ENCODE measurements at places on chromosomes 13 and 19.

- DNase-seq: no peak
Observed at GRCh38 chr19:29267701-29268100, 54.8 kb upstream of the UQCRFS1 start.

GRCh38 chr19:16155128-16155527 is 11.6 kb downstream of the HSH2D start:
- DNase-seq: no peak

DNA sequence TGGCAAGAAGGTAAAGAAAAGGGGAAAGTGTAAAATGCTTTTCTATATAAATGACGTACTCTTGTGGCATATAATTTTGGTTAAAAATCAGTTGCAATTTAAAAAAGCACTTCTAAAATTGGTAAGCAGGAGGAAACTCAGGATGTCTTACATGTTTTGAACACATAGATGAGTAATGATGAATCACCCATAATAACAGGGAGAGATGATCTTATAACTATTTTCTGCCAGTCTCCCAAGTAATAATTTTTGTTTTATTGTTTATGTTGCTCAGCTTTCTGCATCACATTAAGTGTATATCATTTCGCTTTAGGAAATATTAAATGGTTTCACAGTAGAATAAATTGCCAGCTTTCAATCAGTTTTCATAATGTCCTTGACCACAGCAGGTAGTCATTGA is 1430.7 kb upstream of the PCDH20 start:
- DNase-seq: peak; percentile 62

DNA sequence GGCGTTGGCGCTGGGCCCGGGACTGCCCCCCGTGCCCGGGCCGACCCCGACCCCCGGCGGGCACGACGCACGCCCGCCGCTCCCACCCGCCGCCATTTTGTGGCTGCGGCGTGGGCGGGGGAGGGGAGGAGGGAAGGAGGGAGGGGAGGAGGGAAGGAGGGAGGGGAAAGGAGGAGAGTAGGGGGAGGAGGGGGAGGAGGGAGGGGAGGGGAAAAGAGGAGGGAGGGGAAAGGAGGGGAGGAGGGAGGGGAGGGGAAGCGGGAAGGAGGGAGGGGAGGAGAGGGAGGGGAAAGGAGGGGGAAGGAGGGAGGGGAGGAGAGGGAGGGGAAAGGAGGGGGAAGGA is at the start of gene BTBD2:
TSS of gene BTBD2 (minus strand) at position 107 of the 343 bp plus-strand sequence. CDS start at position 96, 11 bp downstream.
- peak; percentile 47 for DNase-seq

DNA sequence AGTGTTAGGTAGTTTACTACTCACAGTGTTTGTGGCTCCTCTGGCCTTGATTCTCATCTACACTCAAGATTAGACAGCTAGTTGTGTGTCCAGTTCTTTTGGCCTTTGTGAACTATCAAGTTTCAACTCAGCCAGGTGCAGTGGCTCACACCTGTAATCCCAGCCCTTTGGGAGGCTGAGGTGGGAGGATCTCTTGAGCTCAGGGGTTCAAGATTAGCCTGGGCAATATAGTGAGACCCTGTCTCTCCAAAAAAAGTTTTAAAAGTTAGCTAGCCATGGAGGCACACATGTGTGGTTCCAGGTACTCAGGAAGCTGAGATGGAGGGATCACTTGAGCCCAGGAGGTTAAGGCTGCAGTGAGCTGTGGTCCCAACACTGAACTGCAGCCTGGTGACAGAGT is 16.1 kb downstream of the ZNF226 start:
- no peak for DNase-seq

DNA sequence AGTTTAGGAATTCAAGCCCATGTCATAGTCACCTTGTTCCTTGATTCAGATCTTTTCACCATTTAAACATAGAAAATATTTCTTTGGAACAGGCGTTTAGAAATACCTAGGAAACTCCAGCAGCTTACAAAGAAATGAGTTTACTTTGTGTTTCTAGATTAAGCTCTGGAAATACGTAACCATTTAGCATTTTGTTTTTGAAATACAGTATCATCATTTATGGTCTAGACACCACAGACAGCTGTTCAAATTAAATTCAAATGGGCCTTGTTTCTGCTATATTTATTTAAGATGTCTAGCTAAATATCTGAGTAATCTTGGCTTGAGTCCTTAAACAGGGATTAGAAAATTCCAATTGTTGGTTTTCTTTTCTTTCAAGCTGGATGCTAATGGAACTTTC is 228.5 kb downstream of the NDFIP2 start:
- DNase-seq: no peak

- DNase-seq: no peak
Observed at GRCh38 chr19:50826492-50827240, 3.1 kb upstream of the KLK1 start.

GRCh38 chr13:37427843-37428494 is 170.6 kb downstream of the POSTN start:
- no peak for DNase-seq

- DNase-seq: peak; percentile 45
Observed at GRCh38 chr19:29810504-29810871, 1.3 kb upstream of the CCNE1 start.

GRCh38 chr13:50125304-50125553 is 110.0 kb downstream of the KCNRG start:
- DNase-seq: no peak

GRCh38 chr13:97798171-97798821 is 155.2 kb upstream of the IPO5 start:
- DNase-seq: no peak

Data from RKO (cell line).